Inflammatory macrophage treated with lipopolysaccharide for 1 hour (primary cell): ENCODE measurements at places on chromosomes 4 and X.

- no peak for DNase-seq
These were observed 658.7 kb downstream of the PCDH18 start for GRCh38 chr4:136873555-136873954.

GRCh38 chr4:168868044-168868781 is 141.8 kb downstream of the CBR4 start:
- DNase-seq = peak; percentile 35

DNA sequence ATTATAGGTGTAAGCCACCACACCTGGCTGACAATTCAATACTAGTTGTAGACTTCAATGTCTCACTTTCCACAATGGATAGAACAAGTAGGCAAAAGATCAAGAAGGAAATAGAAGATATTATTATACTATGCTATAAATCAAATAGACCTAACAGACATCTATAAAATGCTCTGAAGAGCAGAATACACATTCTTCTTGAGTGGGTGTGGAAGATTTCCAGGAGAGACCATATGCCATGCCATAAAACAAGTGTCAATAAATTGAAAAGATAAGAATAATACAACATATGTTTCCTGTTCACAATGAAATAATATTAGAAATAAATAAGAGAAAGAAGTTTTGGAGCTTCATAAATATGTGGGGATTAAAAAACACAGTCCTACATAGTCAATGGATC is 179.3 kb upstream of the AMOT start:
- no peak for DNase-seq

- DNase-seq = no peak
These were observed 39.3 kb downstream of the HMX1 start for GRCh38 chr4:8832113-8832915.

DNA sequence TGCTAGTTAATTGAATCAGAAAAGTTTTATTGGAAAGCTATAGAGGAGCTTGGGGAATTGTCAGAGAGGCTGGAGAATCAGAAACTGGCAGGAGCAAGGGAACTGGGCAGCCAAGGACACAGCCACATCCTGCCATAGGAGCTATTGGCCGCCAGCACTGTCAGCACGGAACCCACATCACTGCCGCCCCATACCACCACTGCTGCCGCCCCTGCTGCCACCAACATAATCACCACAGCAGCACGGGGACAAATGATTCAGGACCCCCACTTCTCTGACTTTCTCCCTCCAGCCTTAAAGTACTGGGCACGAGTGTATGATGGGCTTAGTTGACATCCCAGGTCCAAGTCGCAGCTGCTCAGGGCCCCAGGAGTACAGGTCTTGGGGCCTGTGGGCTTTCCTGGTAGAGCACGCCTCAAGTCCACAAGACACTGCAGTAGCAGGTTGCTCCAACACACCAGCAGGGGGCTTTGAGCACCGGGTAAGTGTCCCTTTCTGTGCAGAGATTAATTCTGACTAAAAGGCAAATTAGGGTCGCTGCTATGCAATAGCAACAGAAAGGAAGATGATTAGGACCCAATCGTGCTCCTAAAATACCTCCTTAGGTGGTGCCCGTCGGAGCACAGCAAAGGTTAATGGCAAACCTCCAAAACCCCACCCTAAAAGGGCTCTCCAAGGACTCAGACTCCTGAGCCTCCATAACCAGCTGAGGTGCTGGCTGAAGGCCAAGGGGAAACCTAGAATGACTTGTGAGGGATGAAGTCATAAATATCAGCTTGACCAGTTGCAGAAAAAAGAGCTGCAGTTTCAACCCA is 6.9 kb downstream of the PJA1 start:
- peak; percentile 62 for DNase-seq

- DNase-seq = no peak
These were observed 73.4 kb downstream of the CNOT6L start for GRCh38 chr4:77745792-77746191.

DNA sequence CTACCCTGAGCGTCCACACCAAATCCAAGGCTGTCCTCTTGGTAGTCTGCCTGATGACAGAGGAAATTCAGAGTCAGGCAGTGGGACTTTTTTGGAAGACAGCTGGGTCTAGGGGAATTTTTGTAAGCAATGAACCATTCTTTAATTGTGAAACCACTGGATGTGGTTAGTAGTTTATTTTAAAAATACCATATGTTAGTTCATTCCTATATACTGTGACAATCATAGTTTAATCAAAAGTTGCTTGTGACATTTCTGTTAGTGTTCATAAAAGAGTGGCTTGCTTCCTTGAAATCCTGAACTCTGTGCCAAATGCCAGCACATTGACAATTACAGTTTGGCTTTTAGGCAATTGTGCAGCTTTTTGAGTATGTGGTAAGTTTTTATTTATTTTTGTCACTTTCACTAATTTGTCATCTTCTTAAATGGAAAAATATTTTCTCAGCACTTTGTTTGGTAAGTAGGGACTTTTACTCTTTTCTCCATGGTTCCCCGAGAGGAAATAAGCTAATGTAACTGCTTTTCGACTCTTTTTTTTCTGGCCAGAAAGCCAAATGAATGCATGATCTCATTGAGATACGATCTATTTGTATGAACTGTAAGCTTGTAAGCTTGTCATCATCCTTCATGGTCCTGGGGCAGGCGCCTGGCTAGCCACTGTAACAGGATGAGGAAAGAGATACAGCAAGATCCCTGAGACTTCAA is 72.6 kb upstream of the SLC4A4 start:
- DNase-seq = peak; percentile 37

GRCh38 chr4:6943012-6943884 is 33.6 kb downstream of the TBC1D14 start:
- no peak for DNase-seq
